Posterior vena cava (tissue), 2 donors: ENCODE measurements at places on chromosomes 1 and 21.

- no peak for DNase-seq
These were observed 9.9 kb upstream of the CHI3L1 start for GRCh38 chr1:203196371-203196770.

DNA sequence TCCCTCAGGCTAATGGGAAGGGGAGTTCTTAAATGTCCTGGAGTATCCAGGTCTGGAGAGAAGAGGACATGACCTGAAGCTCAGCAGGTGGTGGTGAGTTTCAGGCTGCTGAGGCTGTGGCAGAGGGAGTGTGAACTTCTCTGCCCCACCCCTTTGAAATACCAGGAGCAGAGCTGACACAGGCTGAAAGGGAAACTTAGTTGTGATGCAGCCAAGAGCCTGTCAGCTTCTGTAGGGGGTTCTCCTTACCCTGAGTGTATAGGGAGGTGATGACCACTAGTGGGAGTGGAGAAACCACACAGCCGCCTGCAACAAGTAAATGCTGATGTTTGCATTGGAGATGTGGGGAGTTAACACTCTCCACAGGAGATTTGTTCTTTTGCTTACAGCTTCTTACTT, 152.3 kb downstream of the FCRL5 start:
- DNase-seq, result no peak

DNA sequence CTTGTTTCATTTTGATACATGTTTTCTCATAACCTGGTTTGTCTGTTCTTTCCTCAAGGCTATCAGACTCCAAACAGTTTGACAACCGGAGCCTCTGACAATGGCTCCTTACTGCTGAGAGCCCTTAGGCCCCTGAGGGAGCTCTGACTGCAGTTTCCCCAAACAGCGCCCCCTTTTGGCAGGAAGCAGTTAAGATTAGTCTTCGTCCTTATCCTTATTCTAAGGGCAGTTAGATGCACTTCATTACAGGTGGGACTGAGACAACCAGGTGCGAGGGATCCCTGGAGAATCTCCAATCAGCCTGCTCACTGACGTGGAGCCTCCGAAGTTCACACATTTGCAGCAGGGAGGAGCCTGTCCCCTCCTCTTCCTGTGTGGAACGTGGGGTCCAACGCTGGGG, 393.1 kb downstream of the BRINP3 start:
- no peak for DNase-seq

DNA sequence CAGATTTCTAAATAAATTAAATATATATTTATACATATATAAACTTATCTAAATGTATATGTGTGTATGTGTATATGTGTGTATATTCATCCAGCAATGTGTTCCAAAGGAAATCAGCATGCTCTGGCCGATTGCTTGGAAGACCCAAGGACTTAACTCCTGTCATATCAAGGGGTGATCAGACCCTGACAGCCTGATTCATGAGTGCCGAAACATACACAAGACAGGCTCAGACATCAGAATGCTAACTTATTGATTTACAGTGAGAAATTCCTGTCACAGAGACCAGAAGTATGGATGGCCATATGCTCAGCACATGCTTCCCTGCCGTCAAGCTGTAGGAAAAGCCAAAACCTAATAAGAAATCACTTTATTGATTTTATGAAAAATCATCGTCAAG, 545.1 kb upstream of the NR5A2 start:
- DNase-seq, result no peak

GRCh38 chr1:51518033-51518585, 957 bp downstream of the EPS15 start:
- peak; percentile 83 for DNase-seq

GRCh38 chr1:183058851-183059502, 35.8 kb downstream of the LAMC1 start:
- DNase-seq, result no peak

DNA sequence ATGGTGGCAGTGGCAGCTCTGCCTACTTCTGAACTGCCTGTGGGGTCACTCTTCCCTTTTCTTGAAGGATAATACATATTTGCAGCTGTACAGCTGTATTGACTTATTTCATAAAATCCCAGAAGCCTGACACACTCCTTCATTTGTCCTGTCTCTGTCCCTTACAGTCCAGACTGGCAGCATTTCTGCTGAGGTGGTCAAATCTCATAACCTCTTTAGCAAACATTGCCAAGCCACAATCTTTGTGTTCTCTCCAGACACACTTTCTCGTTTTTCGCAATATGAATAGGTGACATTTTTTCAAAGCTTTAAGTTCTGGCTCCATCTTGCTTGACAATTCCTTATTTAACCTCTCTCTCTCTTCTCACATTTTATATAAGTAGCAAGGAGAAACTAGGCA, 15.2 kb downstream of the LY9 start:
- no peak for DNase-seq
